ENCODE measurements at places on chromosomes 4 and X.

DNA sequence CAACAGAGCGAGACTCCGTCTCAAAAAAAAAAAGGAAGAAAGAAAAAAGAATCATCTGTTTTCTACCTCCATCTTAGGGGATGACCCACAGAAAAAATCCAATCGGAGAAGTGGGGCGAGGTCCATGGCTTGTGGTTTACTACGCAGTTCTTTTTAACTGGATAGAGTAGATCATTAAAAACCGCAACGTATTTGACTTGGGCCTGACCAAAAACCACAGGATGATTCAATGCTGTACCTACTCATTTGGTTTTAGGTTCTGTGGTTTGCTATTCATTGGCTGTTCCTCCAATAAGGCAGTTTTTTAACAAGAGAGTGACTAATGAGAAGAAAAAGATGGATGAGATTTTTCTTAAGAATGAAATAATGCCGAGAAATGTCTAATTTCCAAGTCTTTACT, 83.7 kb downstream of the FREM3 start:
- DNase-seq, result no peak

GRCh38 chr4:140799686-140800225, 43.6 kb upstream of the TBC1D9 start:
- DNase-seq, result no peak

DNA sequence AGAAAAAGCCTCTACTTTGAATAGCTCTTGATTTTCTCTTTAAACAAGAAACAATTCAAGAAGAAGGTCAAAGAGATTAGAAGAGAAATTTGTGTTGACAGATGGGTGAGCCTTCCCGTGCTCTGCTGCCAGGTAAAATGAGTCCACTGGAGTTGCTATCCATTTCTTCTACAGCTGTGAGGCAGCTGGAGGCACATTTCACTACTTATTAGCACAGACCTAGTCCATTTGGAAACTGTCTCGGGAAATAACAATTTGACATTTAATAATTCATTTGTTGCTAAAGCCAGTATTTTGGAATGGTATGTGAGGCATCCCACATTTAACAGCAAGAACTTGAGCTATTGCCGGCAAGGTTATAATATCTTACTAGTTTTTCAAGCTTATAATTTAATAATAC, 396.8 kb upstream of the GRIA3 start:
- DNase-seq, result no peak

- DNase-seq, result no peak
Measured at GRCh38 chr4:95162867-95163266, 385.9 kb downstream of the UNC5C start.

DNA sequence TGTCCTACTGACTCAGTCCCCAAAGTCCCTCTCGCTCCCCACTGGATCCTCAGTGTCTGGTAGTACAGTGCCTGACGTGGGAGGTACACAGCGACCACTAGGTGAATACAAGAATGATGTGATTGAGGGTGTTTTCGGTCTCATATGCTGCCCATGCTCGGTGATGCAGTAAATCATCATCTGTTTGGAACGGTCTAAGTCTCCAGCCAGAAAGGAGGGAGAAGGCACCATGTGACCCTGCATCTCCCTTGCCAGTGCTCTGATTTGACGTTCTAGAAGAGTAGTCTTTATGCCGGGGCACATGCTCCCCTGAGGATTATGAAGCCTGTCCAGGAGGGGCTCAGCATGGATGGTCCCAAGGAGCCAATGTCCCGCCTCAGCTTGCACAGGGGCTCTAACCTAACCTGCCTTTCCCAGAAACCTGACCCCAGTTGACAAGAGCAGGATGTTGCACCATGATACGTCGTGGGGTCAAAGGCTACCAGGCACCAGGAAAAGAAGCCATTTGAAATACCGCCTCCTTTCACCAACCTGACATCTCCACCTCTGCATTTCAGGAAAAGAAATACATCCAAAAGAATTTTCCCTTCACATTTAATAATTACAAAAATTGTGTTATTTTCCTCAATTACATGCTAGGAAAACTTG, 13.8 kb upstream of the PLXNB3 start:
- DNase-seq, result no peak

DNA sequence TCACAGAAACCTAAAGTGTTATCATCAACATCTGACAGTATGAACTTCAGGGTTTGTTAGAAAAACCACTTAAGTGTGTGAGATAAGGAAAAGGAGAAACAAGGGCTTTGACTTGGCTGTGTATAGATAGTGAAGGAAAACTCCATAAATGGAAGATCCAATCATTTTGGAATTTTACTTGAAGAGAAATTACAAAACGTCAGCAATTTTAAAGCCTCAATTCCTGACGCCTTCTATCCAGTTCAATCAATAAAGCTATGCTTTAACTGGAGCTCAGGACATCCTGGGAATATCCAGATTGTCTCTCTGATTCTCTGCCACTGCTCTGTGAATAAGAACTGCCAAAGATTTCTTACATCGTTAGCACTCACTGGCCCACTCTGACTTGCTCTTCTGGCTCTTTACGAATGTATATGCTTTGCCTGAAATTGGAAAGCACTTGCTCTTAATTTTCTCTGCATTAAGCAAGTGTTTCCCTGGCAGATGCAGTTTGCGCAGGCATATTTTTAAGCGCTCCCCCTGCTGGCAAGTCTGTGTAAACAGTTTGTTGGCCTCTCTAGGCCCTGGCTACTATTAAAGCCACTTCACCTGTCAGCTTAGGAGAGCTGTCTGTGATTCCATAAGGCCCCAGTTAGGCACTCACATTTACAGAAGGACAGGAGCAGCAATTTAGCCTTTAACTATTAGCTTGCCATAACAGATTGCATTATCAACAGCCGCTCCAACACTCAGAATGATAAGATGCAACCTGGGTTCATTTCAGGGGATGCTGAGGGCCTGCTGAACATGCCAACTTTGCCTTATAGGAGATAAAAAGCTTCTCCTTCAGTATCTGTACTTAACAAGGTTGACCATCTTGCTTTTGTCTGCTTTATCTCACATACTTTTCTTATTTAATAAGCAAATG, 251.4 kb upstream of the DDX53 start:
- DNase-seq, result no peak

DNA sequence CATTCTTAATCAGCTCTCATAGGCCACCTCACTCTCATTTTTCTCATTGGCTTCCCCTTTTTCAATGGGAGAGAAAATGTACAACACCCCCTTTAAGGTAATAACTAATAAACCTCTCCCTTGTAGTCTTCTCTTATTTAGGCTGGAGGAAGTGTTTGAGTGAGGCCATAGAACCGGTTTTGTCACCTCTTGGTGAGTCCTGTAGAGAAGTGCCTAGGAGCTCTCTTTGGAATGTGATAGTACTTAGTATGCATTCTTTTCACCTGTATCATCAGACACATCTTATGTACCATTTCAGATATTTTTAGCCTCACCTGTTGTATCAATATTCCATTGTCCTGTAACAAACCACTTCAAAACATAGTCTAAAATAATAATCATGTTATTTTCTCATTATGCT, 3.5 kb upstream of the TAB3 start:
- DNase-seq, result no peak

DNA sequence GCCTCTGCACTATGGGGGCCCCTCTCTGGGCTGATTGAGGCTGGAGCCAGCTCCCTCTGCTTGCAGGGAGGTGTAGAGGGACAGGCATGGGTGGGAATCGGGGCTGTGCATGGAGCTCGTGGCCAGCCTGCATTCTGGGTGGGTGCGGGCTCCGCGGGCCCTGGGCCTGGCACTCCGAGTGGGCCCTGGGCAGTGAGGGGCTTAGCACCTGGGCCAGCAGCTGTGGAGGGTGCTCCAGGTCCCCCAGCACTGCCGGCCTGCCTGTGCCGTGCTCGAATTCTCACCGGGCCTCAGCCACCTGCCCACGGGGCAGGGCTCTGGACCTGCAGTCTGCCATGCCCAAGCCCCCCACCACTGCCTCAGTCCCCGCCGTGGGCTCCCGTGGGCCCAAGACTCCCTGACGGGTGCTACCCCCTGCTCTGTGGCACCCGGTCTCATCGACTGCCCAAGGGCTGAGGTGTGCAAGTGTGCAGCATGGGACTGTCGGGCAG, 681.2 kb downstream of the PDHA2 start:
- DNase-seq, result no peak

DNA sequence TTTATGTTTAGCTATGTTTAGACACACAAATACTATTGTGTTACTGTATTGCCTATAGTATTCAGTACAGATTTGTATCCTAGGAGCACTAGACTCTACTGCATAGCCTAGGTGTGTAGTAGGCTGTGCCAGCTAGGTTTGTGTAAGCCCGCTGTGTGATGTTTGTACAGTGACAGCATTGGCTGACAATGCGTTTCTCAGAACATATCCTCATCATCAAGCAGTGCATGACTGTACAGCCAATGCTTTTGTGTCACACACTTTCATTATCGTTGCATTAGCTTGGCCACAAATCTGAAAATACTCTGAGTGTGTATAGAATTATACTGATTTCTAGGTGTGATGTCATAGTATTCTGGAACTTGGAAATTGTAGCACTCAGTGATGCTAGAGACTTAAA, 63.4 kb downstream of the CLDN34 start:
- DNase-seq, result peak; percentile 6

DNA sequence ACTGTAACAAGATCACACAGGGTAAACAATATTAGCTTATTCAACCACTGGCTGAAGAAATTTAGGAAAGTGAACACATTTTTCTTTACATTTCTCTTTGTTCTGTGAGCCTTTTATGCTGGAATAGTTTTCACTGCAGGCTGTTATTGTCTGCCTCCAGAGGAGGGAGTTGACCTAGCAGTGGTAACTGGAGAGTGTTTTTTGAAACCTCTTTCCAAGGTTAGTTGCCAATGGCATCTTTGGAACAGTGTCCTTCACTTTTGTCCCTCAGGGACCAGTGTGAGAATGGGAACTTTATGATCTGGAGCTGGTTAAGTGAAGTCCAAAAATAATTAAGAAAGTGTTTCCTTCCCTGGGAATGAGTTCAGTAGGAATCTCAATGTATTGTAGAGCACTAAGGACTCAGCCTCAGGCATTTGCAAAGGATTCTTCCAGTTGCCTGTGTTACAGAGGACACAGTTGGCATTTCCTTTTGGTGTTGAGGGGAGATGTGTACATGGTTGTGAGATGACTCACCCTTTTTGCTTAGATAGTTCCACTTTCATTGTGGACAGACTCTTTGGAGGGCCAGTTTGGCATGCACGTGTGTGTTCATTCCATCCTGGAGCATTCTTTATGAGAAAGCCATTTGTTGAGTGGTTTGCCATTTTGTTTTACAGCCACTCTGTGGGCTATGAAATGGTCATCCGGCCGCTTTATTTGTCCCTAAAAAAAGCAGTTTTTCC, 61.3 kb downstream of the AR start:
- no peak for DNase-seq

DNA sequence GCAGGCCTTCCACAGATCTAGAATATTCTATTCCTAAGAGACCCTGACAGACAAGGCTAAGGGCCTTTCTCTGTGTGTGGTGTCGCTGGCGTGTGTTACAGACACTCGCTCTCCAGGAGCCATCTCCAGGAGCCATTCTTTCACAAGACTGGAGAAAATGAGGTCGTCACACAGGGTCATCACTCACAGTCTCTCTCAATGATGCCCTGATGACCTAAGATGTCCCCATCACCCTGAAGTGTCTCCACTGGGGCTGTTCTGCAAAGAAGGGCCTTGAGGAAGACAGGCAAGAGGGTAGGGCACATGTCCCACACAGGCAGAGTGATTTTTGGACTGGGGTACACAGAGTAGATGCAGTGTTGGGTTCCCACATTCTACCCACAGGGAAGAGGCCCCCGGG, 34.7 kb downstream of the ZFYVE28 start:
- no peak for DNase-seq

- DNase-seq, result no peak
Measured at GRCh38 chr4:80173401-80173800, 23.9 kb upstream of the PRDM8 start.

DNA sequence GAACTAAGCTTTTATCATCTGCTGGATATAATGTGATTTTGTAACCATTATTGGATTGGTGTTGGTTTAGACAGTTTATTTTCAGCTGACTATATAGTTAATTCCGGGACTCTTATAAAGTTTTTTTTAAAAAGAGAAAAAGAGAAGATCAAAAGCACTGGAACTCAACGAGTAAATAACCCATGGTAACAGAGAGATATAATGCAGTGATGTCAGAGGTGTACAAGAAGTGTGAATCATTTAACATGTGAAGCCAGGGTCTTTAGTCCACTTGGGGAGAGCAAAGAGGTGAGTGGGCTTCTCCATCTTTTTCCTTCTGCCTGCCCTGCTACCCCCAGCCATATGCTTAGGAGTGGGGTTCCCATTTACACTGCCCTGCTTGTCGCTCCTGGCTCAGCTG, 3.2 kb downstream of the TMEM165 start:
- DNase-seq, result no peak

- no peak for DNase-seq
Measured at GRCh38 chr4:94216394-94216793, 8.7 kb downstream of the SMARCAD1 start.

DNA sequence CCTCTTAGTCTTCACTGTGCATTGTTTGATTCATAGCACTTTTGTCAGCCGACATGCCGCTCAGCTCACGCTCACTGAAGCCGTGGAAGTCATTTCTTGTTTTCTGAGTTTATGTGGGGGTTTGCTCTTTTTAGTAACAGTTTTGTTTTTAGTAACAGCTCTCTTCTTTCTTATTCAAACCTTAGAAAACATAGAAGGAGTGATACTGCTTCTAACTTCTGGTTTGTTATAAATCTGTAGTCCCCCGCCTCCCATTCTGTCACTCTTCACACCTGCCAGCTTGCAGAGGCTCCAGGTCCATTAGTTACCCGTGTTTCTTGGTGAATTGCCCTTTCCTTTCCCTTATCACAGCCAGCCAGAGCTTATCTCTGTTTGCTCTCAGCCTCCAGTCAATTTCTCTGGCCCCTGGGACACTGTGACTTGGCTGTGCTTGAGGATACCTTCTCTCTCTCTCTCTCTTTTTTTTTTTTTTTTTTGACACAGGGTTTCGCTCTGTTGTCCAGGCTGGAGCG, 50.5 kb downstream of the GRK4 start:
- no peak for DNase-seq

DNA sequence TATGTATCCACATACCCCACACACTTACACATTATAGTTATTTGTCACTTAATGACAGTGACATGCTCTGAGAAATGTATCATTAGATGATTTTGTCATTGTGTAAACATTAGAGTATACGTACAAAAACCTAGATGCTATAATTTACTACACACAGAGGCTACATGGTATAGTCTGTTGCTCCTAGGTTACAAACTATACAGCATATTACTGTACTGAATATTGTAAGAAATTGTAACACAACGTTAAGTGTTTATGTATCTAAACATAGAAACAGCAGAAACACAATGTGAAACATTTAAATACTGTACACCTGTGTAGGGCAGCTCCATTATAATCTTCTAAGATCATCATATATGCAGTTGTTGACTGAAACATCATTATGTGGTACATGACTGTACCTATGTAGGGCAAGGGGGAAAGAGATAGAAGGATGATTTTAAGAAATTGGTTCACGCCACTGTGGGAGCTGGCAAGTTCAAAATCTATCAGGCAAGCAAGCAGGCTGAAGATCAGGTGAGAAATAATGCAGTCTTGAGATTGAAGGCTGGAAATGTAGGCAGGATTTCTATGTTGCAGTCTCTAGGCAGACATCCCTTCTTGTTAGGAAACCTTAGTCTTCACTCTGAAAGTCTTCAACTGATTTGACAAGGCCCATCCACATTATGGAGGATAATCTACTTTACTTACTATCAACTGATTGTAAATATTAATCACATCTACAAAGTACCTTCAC, 78.0 kb upstream of the CPEB2 start:
- no peak for DNase-seq
